ENCODE measurements at places on chromosomes 5 and 9.

GRCh38 chr5:151051066-151051930, 29.5 kb downstream of the TNIP1 start:
- DNase-seq = peak; percentile 65

DNA sequence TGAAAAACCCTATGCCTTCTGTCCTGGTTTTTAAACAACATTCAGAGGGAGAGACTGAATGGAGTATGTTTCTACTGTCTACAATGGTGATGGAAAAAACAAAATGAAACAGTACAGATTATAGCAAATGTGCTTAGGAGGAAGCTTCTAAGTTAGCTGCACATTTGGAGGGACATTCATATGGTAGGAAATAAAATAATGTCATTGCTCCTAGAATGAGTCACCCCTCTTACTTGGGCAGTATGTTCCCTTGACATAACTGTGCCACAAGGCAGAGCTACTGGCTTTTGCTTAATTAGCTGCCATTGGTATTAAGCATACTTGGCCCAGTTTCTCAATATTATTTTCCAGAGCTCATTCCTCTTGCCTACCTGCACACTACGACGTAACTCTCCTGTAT, 128.9 kb downstream of the GDNF start:
- DNase-seq = no peak

- DNase-seq = peak; percentile 20
These were observed at the start of gene GCNT4 for GRCh38 chr5:75052192-75053053. Gene GCNT4, minus strand, starts transcription at chr5:75052558. Its CDS starts 22,521 bp downstream, at chr5:75030037.

- no peak for DNase-seq
These were observed 556.3 kb upstream of the KLF4 start for GRCh38 chr9:108045851-108046250.

GRCh38 chr5:56359809-56360685, 126.9 kb upstream of the ANKRD55 start:
- no peak for DNase-seq

GRCh38 chr9:86926145-86926544, 21.2 kb downstream of the GAS1 start:
- no peak for DNase-seq

- no peak for DNase-seq
These were observed 4.1 kb downstream of the NRARP start for GRCh38 chr9:137297966-137298365.
